ENCODE measurements at places on chromosomes 3 and 15.

- no peak for DNase-seq
Observed at GRCh38 chr15:77907824-77908751, 169.4 kb downstream of the TBC1D2B start.

- no peak for DNase-seq
Observed at GRCh38 chr3:112610121-112610520, 30.8 kb downstream of the CCDC80 start.

DNA sequence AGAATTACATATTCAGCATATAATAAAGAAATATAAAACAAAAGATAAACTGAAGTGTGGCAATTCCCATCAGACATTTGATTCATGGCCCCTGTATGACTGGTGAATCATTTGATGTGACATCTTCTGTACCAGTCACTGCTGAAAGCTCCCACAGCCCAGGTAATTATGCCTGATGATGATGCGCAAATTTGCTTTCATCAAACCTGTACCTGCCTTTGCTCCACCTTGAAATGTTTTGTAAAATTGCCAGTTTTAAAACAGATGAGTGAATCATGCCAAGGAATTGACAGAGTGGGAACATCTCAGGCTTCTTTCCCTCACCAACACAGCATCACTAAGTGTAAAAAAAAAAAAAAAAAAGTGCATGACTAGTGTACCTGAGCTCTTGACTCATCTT lies 66.5 kb upstream of the EIF1B start:
- no peak for DNase-seq

DNA sequence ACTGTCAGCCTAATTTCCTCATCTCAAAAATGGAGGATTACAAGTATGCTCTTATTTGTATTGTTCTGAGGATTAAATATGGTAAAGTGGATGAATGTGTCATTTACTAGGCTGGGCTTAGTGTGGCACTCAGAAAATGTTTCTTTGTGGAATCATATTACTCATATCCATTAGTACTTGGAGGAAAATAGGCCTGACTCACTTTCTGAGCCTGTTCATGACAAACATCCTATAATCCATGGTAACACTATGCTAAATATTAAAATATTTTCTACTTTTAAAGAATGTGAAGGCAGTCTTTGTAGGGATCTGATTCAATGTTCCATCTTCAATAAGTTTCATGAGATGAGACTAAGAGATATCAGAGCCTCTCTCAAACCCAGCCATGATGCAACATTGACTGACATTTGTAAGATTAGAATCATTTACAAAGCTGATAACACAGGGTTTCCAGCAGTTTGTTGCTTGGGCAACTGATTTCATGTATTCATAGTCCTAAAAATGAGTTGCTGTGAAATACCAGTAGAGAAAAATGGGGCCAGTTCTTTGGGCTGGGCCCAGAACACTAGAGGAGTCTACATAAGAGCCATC lies 1048.5 kb downstream of the NTRK3 start:
- DNase-seq = no peak

DNA sequence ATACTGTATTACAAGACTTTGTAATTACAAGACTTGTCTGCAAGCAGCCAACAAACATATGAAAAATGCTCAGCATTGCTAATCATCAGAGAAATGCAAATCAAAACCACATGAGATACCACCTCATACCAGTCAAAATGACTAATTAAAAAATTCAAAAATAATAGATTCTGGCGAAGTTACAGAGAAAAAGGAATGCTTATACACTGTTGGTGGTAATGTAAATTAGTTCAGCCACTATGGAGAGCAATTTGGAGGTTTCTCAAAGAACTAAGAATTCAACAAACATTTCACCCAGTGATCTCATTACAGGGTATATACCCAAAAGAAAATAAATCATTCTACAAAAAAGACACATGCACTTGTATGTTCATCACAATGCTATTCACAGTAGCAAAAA lies 617.5 kb upstream of the CCDC54 start:
- no peak for DNase-seq

- no peak for DNase-seq
Observed at GRCh38 chr15:90221246-90221900, 12.4 kb downstream of the CIB1 start.

DNA sequence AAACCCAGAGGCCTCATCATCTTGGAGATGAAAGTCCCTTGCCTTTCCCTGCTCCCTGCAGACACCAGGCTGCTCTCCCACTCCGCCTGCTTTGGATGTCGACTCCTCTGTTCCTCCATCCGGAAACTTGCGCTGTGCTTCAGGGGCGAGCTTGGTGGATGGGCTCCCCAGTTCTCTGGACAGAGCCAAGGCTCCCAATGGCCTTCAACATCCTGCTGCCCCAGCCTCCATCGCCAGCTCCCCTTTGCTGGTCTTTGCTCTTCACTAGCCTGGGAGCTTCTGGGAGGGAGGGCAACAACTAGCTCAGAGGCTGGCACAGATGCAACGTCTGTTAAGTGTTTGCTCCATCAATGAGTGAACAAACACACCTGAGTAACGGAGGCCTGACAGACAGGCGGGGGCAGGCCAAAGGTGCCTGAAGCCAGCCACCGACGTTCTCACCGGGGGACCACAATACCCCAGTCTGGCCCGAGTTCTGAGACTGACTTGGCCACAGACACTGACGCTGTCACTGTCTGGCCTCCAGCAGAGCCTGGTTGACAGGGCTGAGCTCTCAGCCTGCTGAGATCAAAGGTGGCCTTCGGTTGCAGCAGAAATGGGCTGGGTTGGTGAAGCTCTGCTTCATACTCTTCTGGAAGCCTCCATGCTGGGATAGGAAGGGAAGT lies 39.0 kb downstream of the RGMA start:
- DNase-seq = no peak

- no peak for DNase-seq
Observed at GRCh38 chr3:108088146-108088545, 2.7 kb downstream of the CD47 start.

GRCh38 chr3:120148187-120148949 lies 54.1 kb upstream of the GSK3B start:
- DNase-seq = no peak

- no peak for DNase-seq
Observed at GRCh38 chr15:42348083-42348482, 11.2 kb upstream of the CAPN3 start.

- no peak for DNase-seq
Observed at GRCh38 chr3:168475704-168476103, 380.0 kb upstream of the GOLIM4 start.

DNA sequence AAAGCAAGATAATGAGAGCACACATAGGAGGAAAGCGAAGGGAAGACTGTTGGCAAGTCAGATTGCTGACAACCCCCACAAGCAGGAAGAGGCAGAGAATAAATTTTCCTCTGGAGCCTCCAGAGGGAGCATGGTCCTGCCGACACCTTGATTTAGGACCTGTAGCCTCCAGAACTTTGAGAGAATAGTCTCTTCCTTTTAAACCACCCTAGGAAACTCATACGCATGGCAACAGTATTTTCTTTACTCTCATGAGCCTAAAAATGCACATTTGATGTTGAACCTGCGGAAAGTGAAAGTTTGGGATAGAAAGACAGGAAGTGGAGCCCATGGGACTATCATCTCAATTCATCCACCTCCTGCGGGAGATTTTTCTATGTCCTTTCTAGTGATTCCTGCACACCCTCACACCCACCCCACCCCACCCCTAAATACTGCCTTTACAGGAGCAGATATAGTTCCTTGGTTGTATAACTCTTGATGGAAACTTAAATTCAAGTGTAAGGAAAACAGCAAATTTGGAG lies 116.7 kb upstream of the LPP start:
- no peak for DNase-seq

DNA sequence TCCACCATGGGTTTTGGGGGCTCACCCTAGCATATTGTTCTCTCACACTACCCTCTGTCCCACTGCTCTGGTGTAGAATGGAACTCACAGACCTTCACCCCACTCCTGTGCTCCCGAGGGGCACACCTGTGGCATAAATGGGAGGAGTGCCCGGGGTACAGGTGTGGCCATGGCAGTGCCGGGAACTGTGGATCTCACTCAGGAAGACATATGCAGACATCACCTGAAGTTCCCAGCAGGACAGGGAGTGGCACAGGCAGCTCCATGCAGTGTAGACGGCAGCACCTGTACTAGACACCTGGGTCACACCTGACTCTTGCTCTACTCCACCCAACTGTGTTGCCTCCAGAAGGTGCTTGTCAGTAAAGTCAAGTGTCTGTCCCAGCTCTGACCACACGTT lies 57.6 kb upstream of the MRPS22 start:
- DNase-seq = no peak

DNA sequence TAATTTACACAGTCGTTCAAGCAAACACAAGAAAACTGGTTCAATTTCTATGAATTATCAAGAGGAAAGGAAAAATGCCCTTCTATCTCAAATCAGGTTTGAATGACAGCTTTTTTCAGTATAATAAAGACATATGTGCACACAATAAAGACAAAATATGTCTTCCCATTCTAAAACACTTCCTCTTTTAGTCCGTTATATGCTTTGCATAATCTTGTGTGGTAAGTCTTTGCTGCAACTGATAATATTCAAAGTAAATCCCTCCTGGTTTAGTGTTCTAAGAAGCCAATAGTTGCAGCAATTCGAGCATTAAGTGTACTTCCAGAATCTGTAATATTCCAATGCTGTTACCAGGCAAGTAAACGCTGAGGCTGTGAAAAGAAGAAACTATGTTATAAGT lies 43.7 kb upstream of the MAPKBP1 start:
- DNase-seq = no peak

DNA sequence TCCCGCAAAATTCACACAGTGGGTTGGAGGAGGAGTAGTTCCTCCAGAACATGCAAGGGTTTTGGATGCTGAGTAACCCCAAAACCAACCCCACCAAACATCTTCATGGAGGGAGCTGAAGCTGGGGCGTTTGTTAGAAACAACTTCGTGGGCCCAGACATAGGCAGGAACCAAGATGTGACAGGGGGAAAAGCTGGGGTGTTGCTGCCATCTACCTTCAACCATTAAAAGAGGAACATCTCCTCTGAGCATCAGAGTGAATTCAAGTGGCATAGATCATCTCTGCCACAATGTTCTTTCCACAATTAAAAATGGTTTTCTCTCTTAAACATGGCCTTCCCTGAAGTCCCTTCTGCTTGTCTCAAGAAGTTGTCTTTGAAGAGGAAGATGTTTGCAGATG lies 20.5 kb downstream of the SIDT1 start:
- no peak for DNase-seq

DNA sequence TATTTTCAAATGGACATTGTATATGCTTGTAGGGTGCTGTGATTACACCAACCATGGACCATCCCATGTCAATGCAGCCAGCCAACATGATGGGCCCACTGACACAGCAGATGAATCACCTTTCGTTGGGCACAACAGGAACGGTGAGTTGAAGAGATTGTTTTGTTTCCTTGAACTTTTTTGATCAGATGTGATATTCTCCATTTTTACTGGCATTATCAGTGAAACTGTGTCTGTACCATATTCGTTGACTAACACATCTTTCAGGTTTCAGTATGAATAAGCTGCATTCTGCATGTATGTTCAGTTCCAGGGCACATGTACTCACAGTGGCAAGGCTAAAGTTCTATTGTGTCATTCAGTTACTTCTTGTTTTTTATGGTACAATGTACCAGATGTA lies 655.2 kb downstream of the RBMS3 start:
- DNase-seq = no peak

- DNase-seq = no peak
Observed at GRCh38 chr3:74267588-74268184, 346.8 kb downstream of the CNTN3 start.

- DNase-seq = no peak
Observed at GRCh38 chr15:42616107-42616506, 40.7 kb downstream of the STARD9 start.

GRCh38 chr15:20349774-20350498 lies 191.7 kb downstream of the GOLGA6L6 start:
- no peak for DNase-seq

GRCh38 chr15:35311615-35312014 lies 226.5 kb upstream of the NANOGP8 start:
- DNase-seq = no peak

DNA sequence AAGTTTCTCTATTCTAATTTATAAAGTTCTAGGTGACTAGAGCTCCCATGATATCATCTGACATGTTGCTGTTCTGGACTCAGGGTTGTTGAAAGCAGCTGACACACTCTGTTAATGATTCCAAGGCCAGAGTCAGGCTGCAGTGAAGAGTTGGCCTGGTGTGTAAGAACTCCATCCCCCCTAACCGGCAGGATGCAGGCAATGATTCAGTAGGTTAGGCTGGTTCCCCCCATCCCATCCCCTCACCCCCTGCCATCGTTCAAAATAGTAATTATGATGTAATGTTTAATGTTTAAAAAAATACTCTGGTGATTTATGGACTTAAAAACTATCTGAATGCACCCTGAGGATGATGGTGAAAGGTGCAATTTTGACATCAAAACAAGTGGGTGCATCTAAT lies 4.6 kb upstream of the TRIM71 start:
- DNase-seq = no peak

DNA sequence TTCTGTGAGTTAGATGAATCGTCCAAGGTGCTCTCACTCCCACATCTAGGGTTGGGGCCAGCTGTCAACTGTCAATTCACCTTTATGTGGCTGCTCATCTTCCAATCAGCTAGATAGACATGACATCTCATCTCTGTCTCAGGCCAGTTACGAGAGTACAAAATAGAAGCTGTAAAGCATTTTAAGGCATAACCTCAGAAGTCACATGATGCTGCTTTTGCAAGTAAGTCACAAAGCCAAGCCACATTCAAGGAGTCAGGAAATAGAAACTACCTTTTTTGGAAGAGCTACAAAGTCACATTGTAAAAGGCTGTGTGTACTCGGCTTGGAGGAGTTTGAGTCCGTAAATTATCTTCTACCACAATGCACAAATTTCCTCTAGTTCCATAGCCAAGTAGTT lies 5.1 kb upstream of the CCR1 start:
- DNase-seq = no peak

DNA sequence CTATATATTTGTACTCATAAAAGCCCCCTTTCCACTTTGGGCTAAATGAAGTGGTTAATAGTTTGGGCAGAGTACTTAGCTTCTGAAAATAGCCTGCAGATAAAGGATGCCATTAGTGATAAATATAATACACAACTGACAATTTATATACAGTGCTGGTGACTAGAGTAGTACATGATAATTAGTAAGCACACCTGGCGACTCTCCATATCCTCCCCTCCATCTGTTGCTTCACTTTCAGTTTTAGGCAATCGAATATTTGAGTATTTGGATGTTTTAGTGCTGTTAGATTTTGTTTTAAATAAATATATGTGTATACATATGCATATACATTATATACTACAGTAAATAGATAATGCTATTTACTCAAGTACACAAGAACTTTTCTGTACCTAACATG lies 35.9 kb upstream of the CHMP2B start:
- DNase-seq = no peak

GRCh38 chr3:107425033-107425432 lies 47.8 kb downstream of the CCDC54 start:
- DNase-seq = no peak

- DNase-seq = no peak
Observed at GRCh38 chr3:67783281-67784250, 129.2 kb upstream of the SUCLG2 start.

DNA sequence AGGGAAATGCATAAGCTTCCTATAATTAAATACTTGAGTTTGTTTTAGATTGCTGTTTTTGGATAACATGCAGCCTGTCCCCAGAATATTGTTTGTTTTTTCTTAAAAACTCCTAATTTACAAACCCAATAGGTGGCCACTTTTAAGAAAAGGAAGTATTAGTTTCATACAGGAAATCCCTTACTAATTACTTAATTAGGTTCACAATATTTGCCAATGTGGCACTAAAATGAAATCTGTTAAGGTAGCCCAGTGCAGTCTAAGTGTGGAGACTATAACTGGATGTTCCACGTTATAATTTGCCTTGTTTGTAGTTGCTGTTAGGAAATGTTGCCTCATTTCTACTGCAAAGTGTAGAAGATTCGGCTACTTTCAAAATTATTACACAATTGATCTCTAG lies 195.8 kb downstream of the BBX start:
- DNase-seq = no peak
